H4 (cell line): ENCODE measurements at places on chromosomes 6 and 20. TPM values are rescaled to one million over a fixed set of nuclear protein-coding genes. Genes with fewer than 3 reads are reported as not detected.

DNA sequence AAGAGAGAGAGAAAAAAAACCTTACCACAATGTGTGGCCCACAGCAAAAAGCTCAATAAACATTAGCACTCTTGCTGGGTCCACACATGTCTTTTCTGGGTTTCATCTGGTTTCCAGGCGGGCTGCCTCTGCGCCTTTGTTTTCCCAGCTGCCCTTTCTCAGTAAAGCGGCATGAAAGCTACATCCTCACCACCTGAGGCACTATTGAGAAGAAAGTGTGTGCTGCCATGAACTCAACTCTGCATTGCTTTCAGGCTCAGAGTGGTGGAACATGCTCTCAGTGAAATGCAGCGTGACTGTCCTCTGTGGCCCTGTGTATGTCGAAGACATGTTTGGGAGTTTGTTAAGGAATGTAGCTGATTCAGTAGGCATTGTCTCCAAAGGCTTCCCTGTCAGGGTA lies 102.3 kb downstream of the LYRM2 start:
- DNase-seq, result no peak

GRM1 gene
- total RNA-seq, result 0.02 and 0.53 TPM in 2 replicates

DEFB115 gene
- not detected in 2 replicates for total RNA-seq

DNA sequence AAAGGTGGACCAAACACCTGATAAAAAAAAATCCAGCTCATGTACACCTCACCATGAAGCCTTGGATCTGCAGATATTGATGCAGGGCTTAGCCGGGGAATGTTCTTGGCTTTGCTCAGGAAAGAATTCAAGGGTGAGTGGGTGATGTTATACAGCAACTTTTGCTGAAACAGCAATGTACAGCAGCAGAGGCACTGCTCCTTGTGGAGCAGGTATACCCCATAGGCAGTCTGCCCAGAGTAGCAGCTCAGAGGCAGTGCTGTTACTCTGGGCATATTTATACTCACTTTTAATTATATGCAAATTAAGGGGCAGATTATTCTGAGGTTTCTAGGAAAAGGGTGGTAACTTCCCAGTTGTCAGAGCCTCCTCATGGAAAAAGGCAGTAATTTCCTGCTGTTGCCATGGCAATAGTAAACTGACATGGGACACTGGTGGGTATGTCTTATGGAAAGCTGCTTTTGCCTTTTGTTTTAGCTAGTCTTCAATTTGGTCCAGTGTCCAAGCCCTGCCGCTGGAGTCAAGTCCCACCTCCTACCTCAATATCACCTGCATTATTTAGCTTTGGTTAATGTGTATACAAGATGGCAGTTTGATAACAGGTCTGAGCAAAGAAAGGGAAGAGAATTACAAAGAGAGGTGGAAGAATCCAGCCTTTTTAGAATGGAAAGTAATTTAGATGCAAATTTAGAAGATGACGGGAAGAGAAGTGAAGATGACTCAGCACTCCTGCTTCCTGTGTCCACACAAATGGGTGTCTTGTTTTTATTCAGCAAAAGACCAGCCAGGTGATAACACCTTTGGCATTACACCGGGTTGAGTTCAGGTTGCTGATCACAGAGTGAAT lies 110.1 kb upstream of the JAG1 start:
- no peak for DNase-seq

GRCh38 chr6:121086876-121087275 lies 247.4 kb downstream of the TBC1D32 start:
- no peak for DNase-seq

WFDC12 gene
- total RNA-seq, result not detected in 2 replicates

ATP5F1E gene
- total RNA-seq, result 45.0 and 50.5 TPM in 2 replicates

DNA sequence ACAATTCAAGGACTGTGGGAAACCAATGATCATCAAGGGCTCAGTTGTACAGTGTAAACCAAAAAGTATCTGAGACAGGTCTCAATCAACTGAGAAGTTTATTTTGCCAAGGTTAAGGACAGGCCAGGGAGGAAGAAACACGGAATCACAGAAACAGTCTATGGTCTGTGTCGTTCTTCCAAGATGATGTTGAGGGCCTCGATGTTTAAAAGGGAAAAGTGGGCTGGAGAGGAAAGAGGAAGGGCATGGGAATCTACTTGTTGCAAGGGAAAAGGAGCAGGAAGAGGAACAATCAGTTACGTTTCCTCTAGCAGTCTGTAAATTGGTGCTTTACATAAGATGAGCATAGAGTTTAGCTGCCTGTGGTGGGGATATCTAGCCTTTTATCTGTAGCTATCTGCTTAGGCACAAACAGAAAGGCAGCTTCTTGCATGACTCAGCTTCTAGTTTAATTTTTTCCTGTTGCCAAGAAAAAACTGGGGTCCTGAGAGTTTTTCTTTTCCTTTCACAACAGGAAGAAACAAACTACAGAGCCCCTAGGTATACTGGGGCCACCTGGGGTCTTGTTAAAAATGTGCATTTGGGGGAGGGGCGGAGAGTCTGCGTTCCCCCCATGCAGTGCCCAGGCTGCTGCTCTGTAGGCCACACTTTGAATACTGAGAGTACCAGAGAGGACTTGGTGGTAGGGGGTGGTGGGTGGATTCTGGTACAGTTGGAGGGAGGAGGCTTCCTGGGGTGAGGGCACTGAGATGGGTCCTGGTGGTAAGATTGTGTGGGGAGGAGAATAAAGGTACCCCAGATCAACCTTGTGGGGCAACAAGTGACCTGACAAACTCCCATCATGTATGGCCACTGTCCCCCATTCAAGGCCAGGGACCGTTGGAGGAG lies 35.3 kb upstream of the EZR start:
- no peak for DNase-seq

DNA sequence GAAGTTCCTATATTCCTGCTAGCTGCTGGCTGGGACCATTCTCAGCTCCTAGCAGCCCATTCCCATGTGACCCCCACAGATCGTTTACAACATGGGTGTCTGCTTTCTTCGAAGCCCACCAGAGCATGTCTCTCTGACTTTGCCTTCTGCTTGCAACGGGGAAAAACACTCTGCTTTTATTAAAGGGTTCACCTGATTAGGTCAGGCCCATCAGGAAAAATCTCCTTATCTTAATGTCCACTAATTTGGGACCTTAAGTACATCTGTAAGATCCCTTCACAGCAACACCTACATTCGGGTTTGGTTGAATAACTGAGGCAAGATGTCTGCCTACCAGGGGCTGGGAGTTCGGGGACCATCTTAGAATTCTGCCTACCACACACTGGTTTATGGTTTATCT lies 496.9 kb downstream of the CDKAL1 start:
- no peak for DNase-seq

GRCh38 chr6:154623391-154623790 lies 109.8 kb upstream of the SCAF8 start:
- DNase-seq, result no peak

GRCh38 chr6:89008001-89008814 lies 44.8 kb upstream of the RNGTT start:
- DNase-seq, result no peak

BCAS1 gene
- total RNA-seq, result 0.12 TPM in 1 of 2 replicates, not detected in the other

GRCh38 chr20:15756002-15756753 lies 817.1 kb downstream of the KIF16B start:
- DNase-seq, result no peak

DNA sequence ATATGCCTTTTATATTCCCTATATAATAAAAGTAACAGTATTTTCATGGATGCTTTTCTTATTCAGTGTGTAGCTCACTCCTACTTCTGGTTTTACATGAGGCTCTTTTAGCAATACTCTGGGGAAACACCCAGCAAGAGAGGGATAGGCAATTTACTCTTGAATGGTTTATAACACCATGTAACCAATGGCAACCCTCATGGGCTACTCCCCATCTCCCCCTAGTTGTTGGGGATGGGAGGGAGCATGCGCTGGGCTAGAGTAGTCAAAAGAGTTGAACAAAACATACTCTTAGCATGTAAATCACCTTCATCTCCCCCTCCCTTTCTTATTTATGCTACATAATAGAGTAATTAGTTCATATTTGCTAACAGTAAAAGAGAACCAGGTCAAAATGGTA lies 140.1 kb upstream of the LRFN2 start:
- DNase-seq, result no peak

DNA sequence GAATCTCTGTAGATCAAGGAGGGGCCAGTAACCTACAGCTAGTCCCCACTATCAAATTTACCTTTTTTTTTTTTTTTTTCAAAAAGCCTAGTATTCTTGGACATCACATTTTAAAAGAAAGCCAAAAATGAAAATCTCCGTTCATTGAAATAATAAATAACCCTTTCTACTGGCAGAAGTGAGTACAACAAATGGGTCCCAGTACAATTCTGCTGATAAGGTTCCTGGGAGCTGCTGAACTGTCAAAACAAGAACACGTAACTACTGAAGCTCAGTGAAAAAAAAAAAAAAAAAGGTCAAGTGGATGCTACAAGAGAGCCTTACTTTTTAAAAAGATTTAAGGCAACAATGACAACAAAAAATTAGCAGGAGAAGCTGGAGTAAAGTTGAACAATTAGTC lies 464.9 kb downstream of the EPM2A start:
- no peak for DNase-seq

DNA sequence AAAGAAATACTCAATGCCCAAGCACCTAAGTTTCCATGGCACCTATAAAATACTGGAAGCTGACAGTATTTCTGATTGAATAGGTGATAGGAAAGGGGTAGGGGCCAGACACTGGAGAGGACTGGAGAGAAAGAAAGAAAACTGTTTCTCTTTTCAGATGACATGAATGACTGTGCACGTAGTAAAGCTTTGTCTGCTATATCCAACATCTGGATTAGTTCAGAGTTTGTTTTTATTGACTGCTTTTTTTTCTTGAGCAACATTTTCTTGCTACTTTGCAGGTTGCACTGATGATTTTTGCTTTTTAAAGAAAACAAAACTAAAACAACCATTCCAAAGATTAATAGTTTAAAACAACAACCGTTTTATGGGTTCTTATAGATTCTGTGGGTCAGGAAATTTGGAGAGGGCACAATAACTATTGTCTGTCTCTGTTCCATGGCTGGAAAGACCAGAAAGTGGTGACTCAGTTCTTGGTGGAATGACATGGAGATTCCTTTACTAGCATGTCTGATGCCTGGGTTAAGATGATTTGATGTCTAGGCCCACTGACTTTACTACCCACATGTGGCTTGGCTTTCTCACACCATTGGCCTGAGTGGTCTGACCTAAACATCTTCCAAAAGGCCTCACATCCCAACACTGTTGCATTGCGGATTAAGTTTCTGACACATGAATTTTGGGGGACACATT lies 12.2 kb upstream of the LRP11 start:
- DNase-seq, result no peak

DNA sequence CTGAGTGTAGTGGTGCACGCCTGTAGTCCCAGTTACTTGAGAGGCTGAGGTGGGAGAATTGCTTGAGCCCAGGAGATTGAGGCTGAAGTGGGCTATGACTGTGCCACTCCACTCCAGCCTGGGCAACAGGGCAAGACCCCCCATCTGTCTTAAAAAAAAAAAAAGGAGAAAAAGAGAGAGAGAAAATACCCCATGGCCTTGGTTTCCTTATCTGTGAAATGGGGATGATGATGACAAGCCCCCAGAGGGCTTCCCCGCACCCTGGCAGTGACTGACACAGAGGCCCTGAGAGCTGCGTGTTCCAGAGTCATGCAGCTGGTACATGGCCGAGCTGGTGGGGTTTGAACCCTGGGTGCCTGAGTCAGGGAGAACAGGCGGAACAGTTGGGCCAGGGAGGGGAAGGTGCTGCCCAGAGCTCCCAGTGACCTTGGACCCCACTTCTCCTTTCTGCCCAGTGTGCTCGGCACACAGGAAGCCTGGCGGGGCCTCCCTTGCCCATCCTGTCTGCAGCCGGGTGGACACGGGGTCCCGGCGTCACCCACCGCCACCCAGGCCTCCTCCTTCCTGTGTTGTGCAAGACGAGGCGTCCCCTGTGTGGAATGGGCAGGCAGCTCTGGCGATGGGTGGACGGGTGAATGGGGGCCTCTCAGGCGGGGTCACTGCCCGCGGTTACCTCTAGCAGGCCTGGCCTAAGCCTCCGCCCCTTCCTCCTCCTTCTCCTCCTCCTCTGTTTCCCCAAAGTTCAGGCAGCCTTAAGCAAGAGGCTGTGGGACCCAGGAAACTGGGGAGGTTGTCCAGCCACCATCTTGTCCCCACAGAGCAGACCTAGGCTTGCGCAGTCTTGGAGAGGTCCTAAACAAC lies 84.2 kb downstream of the CEBPB start:
- DNase-seq, result no peak

DNMT3B gene
- total RNA-seq, result 3.3 and 5.4 TPM in 2 replicates

GRCh38 chr20:40463171-40463570 lies 225.9 kb downstream of the MAFB start:
- no peak for DNase-seq

DNA sequence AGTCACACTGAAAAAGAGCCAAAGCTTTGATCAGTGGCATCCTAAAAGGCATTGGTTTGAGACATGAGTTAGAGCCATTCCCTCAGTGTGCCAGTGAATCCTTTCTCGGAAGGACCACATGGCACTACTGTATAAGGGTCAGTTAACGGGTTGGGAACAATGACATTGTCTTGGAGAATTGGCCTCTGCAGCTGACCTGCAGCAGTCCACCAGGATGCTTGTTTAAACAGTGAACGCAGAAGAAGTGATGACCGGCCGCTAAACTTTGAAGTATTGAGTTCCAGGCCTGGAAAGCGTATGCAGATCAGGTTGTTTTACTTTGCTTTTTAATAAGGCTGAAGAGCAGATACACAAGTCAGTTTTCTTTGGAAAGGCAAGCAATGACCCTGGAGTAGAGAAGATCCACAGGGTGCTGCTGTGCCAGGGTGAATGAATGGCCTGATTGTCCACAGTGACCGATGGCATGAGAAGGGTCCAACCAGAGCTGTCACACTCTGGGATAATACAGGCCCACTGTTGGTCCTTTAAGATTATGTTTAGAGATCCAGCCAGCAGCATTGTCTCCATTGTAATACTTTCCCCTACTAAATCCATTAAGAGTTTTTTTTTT lies 57.8 kb downstream of the GMPR start:
- no peak for DNase-seq

- no peak for DNase-seq
These were observed 33.7 kb upstream of the ME1 start for GRCh38 chr6:83464381-83465140.

CUL9 gene
- total RNA-seq, result 18.2 and 18.5 TPM in 2 replicates

DNA sequence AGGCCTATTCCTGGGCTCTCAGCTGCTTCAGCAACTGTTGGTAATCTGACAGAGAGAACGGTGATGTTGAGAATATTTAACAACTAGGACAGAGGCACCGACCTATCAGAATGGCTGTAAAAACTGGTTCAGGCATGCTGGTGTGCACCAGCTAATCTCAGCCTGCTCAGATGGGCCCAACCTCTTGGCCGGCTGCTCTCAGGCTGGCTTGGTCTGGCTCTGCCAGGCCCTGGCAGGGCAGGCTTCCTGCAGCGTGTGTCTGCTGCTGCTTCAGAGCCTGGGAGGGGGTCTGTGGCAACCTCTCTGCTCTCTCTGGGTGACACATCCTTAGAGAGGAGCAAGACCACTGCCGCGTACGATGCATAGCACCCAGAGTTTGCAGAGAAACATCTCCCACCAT lies 4.8 kb downstream of the SLC2A12 start:
- no peak for DNase-seq

DNA sequence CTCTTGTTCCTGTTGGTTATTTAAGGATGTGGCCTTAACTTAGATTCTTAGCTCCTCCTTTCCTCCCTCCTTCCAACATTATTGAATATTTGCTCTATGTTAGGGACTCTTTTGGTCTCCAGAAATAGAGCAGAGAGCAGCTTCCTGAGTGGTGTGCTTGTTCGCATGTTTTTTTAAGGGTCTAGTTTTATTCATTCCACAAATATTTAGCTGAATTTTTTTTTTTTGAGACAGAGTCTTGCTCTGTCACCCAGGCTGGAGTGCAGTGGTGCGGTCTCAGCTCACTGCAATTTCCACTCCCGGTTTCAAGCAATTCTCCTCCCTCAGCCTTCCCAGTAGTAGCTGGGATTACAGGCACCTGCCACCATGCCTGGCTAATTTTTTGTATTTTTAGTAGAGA lies 169.2 kb downstream of the ZFAND3 start:
- DNase-seq, result no peak

TFAP2A gene
- total RNA-seq, result 5.0 and 5.4 TPM in 2 replicates

ABHD16B gene
- not detected in 2 replicates for total RNA-seq

ZNF831 gene
- not detected in 2 replicates for total RNA-seq

CLDN20 gene
- not detected in 2 replicates for total RNA-seq
